ENCODE measurements at places on chromosomes 12 and 14.

GRCh38 chr12:116392061-116392460 is 114.6 kb upstream of the MED13L start:
- no peak for DNase-seq

GRCh38 chr12:38771871-38772270 is 133.5 kb downstream of the CPNE8 start:
- DNase-seq = peak; percentile 15

DNA sequence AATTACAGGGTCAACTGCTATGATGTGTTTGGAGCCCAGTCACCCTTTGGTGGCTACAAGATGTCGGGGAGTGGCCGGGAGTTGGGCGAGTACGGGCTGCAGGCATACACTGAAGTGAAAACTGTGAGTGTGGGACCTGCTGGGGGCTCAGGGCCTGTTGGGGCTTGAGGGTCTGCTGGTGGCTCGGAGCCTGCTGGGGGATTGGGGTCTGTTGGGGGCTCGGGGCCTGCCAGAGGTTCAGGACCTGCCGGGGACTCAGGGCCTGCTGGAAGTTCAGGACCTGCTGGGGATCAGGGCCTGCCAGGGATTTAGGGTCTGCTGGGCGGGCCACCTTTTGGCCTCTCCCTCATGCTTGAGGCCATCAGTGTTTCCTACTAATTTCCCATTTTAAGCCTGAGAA is 37.1 kb downstream of the ALDH2 start:
- no peak for DNase-seq

DNA sequence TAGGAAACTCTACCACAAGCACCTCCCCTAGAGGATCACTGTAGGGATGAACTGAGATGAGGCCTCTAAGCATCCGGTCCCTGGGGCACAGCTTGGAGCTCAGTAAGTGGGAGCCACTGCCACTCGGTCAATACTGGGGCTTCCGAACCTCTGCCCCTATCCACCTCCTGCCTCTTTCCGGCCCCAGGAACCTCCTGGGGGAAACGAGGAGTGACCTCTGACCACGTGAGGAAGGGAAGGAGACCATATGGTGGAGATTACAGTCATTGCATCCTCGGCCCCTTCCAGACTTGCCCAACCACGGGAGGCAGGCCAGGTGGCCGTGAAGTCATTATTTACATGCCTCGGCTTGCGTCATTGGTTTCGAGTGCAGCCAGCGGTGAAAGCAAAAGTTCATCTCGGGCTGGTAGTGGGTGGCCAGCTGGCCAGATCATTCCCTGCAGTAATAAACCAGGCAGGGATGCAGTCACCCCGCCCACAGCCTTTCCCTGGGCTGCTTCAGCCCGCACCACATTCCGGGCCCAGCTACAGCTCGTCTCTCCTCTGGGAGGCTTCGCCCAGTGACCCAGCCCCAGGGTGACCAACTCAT is 65.4 kb downstream of the C14orf132 start:
- DNase-seq = no peak

DNA sequence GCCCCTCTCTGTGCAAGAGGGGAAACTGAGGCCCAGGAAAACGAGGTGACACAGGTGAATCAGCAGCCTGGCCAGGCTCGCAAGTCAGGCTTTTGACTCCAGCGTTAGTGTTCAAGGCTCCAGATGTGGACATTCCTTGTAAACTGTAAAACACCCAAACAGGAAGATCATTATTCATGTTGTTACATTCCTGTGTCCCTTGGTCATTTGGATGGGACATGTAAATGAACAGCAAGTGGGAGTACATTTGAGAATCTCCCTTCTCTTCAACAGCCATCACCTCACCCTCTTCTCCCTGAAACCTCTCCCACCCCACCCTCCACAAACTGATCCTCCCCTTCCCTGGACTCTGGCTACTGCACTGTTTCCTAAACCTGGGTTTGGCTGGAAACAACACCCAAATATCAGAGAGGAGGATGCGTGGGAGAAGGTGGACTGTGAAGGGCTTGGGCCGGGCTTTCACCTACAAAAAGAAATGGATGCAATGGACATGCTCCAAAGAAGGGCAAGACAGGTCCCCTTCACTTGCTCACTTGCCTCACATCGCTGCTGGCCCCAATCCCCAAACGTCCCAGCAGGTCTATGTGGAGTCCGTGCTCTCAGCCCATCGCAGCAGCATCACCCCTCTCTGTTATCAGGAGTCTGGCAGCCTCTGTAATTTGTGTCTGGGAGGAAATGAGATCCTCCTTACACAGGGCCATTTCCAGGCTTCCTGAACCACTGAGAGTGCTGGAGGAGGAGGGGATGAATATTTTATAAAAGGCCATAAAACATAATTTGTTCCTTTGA is 76.7 kb downstream of the GALNT8 start:
- DNase-seq = no peak

DNA sequence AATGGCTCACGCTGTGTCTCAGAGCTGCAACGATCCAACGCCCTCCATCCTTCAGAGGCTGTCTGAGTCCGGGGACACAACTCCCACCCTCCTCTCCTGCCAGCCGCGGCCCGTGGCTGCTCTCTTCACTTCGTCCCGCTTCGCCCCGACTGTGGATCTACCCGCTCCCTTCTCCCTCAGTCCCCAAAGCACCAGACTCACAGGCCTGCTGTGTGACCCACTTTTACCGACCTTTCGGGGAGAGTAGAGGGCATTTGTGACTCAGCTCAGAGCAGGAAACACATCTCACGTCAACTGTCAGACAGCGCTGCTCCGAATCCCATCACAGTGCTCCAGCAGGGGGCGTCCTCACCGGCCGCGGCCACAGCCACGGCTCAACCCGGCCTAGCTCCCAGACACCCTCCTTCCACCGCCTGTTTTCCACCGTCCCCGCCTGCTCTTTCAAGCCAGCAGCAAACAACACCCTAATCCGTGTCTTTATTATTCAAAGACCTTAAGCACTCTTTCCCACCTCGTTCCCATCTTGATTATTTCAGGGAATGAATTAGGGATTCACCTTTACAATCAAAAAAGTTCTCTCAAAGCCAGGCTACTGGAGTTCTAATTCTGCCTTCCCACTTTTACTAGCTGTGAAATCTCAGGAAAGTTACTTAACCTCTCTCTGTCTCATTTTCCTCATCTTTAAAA is 5.0 kb upstream of the AQP2 start:
- peak; percentile 34 for DNase-seq

DNA sequence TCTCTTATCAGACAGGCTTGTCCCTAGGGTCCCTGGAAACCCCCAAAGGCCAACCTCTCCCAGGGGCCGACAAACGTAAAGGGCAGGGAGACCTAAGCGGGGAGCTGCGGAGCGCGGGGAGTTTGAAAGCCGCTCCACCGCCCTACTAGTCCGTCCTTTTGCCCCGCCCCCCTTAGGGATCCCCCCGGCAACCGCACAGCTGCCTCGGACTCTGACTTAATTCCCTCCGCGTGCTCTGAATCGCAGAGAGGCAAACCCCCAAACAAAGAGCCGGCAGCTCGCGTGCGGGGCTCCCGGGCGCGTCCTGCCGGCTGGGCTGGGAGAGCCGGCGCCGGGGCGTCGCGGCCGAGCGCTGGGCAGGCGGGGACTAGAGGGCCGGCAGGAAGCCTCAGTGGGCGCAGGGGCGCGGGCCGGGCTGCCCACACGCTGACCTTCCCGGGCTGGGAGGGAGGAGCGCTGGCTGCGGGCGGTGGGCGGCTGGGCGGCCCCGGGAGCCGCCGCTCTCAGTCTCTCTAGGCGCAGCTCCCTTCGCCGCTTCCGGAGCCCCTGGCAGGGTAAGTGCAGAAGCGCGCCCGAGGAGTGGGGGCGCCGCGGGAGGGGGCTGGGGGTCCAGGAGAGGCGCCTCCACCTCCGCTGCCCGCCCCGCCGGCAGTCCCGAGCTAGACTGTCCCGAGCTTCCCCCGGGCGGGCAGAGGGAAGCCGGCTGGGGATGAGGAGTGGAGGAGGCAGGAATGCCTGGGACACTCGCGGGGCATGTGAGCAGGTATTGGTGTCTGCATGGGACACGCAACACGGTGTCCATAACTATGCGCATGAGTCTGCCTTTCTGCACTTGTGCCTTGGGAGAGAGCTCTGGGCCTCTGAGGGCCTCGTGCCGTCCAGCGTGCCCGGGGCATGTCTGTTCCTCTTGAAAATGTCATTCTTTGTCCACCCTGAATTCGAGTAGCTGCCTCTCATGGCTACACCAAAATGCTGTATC is at the start of gene TSPAN11:
Gene TSPAN11, plus strand, starts transcription at position 506 of the 979 bp plus-strand sequence. CDS start 27,244 bp downstream, outside the sequence.
- DNase-seq = no peak

DNA sequence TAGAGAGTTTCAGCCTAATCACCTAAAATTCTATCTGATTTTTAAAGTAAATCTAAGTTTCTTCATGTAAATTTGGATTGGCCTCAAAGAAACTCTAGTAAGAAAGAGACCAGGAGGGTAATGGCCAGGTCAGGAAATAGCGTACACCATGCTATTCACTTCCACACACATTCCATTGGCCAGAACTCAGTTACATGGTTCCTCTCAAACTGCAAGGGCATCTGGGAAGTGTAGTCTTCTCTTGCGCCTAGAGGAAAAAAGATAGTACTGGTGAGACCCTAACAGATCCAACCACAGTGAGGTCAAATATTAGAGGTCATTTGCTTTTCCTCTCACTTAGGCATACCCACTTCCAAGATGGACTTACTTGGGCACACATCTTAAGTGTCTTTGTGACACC is 39.1 kb downstream of the MBIP start:
- no peak for DNase-seq

DNA sequence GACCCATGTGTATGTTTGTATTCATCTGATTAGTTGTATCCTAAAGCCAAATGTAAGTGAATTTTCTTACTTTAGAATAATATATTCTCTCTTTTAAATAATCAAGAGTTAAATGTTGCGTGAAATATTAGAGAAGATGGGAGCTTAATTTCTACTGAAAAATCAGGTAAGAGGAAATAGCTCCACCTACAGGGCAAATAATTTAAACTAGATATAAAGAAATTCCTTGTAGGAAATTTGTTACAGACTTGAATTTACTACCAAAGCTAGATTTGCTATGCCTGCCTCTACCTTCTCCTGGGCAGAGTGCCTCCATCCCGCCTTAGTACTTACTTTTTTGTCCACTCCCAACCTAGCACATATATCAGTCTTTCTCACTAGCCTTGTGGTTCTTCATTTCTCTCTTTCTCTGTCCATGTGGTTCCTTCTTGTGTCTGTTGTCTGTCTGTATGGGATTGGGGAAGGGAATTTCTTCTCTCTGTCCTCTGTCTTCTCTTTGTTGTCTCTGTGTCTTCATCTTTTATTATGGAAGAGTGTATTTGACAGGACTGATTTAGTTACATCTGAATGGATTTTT is 44.7 kb downstream of the PALS1 start:
- no peak for DNase-seq

DNA sequence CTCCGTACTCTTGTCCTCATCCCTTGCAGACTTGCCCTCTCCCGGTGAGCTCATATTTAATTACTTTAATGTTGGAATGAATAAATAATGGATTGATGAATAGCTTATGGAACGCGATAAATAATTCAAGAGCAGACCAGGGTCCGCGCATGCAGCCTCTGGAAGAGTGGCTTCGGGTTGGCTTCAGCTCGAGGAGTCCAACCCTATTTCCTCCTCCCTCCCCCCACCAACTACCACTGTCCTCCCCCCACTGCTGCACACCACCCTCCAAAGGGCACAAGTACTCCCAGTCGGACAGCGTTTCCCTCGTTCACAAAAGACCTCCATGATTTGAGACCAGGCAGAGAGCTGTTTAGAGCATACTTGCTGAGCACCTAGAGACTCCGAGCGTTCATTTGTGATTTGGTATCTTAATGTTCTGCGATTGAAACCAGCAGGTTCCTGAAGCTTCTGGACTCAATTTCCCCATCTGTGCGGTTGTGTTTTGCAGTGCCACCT is 647 bp upstream of the SIX1 start:
- DNase-seq = no peak

DNA sequence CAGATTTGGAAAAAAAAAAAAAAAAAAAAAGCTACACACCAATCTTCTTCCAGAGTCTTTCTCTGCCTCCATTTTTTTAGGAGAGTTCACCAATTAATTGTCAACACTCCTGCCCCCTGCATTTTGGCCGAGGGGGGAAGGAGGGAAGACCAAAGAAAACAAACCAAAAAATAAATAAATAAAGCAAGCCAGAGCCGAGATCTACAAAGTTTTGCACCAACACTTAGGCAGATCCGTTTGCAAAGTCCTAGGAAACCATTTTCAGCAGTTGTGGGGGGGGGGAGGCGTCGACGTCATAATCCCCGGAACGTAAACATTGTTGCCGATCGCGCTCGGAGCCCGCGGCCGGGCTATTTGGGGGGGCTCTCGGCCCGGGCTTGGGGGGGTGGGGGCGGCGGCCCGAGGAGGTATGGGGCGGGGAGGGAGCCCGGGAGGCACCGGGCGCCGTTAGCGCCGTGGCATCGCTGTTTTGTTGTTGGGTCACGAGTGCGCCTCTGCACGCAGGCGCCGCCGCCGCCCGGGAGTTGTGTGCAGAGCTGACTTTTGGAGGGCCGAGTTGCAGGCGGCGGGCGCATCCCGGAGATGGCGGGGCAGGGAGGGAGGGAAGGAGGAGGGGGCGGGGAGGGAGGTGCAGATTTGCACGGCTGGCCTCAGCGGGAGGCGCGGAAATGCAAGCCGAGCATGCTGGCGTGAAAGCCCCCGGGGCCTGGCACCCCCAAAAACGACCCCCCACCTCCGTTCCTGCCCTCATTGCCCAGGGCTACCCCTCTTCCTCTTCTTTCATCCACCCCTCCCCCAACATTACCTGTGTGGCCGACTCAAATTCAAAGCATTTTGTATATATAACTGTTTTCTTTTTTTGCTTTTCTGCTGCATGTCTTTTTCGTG is 598 bp downstream of the KDM2B start:
- no peak for DNase-seq

- DNase-seq = no peak
Measured at GRCh38 chr12:6189028-6189427, 11.2 kb upstream of the CD9 start.

- DNase-seq = no peak
Measured at GRCh38 chr12:25929142-25929541, 29.3 kb upstream of the RASSF8 start.

DNA sequence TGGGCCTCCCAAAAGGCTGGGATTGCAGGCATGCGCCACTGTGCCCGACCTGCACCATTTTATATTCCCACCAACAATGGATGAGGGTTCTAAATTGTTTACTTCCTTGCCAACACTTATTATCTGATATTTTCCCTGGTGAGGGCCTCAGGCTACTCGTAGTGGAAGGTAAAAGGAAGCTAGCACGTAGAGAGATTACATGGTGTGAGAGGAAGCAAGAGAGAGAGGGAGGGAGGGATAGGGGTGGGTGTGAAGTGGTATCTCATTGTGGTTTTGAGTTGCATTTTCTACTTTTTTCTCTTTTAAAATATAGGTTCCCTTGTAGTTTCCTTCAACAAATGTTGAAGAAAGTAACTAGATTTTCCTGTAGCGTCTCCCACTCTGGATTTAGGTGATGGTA is 30.9 kb downstream of the MYO1H start:
- no peak for DNase-seq

DNA sequence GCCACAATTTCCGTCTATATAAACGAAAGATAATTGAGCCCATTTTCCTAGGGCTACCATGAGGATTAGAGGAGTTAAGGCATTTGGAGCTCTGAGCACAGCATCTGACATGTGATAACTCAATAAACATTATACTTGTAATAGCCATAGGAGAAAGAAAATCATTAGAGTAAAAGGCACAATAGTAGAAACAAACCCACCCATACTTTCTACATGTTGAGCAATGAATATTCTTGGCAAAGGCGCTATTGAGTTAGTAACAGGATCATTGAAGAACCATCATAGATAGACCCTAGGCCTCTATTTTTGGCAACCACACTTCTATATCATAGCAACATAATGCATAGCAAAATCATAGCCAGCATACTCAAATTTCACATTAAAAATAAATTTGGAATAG is 664.1 kb downstream of the NOVA1 start:
- no peak for DNase-seq

All from GM12864 (cell line).